ENCODE measurements at places on chromosomes 5 and 9.

- no peak for DNase-seq
Observed at GRCh38 chr5:151740958-151741373, 17.5 kb downstream of the ATOX1 start.

DNA sequence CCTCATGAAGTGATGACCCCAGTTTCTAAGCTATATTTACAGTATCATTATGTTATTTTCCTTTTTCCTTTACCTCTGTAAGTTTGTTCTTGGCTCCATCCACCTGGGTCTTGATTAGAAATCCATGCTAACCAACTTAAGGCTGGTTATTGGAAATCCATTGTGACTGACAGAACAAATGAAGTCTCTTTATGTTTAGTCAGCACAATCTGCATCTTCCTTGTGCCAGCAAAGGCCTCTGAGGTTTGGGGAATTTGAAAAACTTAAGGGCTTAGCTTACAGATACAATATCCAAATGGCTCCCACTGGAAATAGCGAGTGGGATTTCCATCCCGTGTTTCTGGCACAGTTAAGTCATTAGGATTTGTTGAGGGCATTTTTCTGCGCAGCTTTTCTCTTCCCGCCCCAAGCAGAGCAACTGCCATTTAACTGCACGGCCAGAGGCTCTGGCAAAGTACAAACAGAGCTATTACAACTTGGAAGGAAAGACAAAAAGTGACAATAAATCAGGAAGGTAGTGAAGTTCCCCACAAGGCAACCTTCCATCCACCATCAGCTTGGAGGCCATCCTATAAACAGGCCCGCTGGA is 64.2 kb downstream of the DCP2 start:
- DNase-seq = no peak

DNA sequence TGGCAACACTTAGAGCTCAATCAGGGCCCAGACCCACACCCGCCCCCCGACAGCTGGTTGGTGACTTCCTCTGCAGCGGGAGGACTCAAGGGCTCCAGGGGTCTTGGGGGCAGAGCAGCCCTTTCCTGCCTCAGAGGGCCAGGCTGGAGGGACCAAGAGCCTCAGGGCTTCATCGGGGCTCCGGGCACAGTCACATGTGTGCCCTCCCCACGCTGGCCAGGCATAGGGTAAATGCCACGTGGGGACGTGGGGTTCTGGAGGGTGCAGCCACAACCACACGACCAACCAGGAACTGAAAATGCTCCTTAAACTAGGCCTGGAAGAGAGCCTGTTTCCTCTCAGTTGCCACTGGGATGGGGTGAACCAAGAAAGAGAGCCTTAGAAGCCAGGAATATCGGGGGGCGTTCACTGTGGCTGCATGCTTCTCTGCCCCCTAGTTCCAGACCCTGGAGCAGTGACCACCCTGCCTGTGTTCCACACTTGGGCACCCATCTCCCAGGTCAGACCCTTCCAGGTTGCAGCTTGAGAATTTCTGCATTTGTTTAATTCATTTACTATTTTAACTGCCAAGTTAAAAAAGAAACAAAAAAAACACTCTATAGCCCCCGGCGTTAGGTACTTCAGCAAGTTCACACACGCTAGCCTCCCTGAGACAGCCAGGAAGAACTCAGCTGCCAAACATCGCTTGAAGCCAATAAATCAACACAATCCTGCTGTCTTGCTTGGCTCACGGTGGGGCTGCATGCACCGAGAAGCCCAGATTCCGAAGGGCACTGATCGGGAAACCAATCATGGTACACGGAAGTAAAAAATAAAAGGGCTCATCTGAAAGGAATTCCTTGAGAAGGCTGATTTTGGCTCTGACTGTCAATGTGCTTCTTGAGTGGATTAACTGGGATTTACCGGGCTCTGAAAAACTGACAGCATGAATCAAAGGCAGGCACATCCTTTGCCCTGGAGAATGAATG is 56.1 kb upstream of the PHYKPL start:
- no peak for DNase-seq

DNA sequence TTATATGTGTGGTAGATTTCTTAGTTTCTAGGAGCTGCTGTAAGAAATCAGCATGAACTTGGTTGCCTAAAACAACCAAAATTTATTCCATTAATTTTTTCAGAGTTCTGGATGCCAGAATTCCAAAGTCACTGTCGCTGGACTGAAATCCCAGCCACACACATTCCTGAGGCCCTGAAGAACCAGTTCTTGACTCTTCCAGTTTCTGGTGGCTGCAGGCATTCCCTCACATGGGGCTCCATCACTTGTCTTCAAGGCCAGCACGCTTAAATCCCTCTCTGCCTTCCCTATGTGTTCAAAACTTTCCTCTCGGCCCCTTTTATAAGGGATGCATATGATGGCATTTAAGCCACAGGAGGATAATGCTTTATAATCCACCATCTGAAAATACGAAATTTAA is 1237.5 kb upstream of the CDH9 start:
- no peak for DNase-seq

DNA sequence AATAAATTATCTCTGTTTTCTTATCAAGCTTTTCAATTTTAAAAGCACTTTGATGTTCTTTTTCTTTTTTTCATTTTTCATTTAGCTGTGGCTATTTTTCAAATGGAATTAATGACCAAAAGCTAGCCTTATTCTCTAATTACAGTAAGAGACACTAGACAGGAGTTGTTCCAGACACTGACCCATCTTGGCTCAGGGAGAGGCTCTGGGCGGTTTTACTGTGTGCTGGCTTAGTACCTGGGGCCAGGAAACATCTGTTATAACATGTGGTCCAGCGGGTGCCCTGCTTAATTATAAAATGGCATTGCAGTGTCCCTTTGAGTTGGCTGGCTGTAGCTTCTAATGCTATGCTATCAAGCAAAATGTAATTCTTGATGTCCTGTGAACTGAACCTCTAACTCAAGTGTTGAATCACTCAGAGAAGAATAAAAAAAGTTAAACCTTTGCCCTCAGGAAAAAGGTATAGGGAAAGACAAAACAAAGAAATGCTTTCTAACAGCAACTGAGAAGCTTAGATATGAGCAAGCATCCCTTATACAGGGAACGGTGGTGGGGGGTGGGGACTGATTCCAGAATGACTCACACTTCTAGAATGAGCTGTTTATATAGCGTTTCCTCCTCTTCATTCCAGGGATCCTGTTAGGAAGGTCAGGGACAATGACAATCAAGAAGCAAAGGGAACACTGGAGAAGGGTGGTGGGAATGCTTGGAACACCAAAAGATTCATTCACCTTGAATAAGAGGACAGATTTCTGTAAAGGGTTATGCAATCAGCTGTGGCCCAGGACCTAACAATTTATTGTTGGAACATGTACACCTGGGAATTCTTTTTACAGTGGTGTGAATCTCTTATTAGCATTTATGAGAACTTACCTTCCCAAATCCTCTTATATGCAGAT is 58.7 kb upstream of the NFIB start:
- no peak for DNase-seq

GRCh38 chr9:6564360-6564759 is 81.2 kb downstream of the GLDC start:
- DNase-seq = no peak

- DNase-seq = no peak
Observed at GRCh38 chr5:93892481-93892880, 151.1 kb upstream of the POU5F2 start.

DNA sequence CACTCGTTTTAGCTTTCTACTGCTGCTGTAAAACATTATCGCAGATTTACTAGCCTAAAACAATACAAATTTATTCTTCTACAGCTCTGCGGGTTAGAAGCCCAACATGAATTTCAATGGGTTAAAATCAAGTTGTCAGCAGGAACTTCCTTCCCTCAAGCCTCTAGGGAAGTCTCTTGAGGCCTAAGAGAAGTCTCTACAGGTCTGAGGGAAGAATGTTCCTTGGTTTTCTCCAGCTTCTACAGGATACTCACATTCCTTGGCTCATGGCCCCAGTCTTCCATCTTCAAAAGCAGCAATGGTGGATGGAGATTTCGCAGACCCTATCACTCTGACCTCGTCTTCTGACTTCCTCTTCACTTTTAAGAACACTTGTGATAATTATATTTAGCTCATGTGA is 21.6 kb upstream of the SSBP2 start:
- no peak for DNase-seq

DNA sequence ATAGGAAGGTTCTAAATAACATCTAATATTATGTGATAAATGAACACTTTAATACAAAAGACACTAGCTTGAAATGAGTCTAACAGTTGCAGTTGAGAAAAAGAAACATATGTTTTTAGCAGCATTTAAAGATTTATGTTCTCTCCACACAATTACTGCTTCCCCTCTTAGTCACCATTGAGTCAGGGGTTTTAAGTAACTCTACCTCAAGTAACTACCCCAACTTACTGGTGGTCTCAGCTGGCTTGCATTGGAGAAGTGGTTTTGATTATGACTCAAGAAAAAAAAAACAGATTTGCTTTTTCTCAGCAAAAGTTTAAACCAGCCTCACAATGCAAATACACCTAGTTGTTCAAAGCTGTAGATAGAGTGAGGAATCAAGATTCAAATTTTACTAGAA is 1216.5 kb upstream of the CDH9 start:
- no peak for DNase-seq

DNA sequence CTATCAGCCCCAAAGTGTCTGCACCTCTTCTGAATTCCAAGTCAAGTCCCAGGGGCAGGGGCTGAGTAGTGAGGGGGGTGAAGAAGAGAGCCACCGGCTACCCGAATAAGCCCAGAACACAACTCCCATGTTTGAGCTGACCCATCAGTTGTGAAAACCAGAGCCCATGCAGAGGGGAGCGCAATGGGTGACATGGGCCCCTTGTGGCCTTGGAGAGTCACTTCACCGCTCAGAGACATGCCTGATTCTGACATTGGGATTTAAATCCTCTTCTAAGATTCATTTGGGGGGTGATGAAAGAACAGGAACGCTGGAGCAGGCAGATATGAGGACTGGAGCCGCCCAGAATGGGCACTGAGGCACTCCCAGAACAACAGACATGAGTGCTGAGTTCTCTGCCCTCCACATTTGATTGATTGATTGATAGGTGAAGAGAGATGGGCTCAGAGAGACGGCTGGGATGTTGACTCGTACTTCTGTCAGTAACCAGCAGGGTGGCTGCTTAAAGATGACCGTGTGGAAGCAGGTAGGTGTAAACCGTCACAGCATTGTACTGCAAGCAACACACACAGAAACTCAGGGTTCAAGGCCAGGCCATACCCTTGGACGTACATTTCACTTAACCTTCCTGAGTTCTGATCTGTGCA is 74.3 kb downstream of the GPR21 start:
- no peak for DNase-seq

- DNase-seq = no peak
Observed at GRCh38 chr9:24382566-24382965, 163.1 kb downstream of the IZUMO3 start.

- DNase-seq = no peak
Observed at GRCh38 chr9:126222363-126222834, 104.2 kb upstream of the MVB12B start.

- DNase-seq = no peak
Observed at GRCh38 chr5:36111238-36111637, 40.4 kb downstream of the LMBRD2 start.

DNA sequence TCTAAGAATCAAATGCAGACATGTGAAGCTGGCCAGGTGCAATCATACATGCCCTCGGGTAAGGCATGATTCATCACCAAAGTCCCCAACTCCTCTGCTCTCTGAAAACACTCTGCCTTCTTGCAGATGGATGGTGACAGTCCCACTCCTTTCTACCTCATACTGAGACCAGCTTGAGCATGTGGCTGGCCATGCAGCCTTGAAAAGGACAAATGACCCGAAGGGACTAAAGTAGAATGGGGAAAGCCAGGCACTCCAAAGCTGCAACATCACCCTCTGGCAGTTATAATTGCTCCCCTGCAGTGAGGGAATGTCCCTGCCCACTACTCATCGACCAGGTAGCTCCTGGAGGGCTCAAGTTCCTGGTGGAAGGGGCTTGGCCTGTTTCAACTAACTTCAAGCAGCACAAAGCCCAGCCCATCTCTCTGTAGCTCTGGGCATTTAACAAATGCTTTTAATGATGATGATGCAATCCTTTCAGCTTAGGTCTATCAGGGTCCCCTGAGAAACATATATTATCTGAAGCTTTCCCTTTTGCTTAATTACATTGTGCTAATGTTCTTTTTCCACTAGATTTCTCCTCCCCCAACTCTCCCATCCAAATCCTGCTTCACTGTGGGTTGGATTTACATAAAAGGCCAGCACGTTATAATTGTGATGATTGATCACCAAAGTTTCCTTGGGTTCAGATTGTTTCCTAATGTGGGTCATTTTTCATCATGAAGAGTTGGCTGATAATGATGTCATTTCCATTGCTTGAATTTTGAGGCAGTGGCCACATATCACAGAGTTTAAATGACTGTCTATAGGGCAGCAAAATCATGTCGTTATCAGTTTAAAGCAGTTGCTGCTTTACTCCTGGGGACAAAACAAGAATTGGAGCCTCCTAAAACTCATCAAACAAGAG is 436.5 kb upstream of the SLC30A5 start:
- no peak for DNase-seq

GRCh38 chr5:58184910-58185309 is 275.0 kb downstream of the PLK2 start:
- DNase-seq = no peak

DNA sequence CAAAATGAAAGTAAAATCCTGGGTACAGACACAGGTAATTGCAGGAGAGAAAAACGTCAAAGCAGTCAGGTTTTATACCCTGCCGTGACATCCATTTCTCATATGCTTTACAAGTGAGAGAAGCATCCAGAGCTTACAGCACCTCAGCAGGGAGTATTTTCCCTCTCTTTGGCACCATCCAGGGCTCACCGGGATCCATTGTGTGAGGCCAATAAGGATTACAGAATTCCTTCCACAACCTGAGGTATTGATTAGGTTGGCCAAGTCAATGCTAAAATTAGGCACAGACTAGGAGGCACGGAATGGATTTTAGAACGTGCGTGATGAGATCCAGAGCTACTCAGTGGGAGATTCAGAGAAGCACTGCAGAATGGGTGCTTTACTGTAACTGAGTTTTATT is 296.6 kb downstream of the FBXL7 start:
- DNase-seq = no peak

GRCh38 chr5:1138445-1139245 is 26.8 kb upstream of the SLC12A7 start:
- DNase-seq = no peak

- no peak for DNase-seq
Observed at GRCh38 chr9:108994695-108995094, 18.6 kb downstream of the CTNNAL1 start.

GRCh38 chr5:96699186-96699820 is 37.1 kb downstream of the CAST start:
- no peak for DNase-seq

GRCh38 chr9:84163052-84163650 is 177.4 kb downstream of the SLC28A3 start:
- no peak for DNase-seq
